ENCODE measurements at places on chromosomes 11 and 22. TPM values are rescaled to one million over a fixed set of nuclear protein-coding genes. Genes with fewer than 3 reads are reported as not detected.

- H3K36me3 ChIP-seq = no peaks in the 10 kb centered on the region
- no peak for DNase-seq
- no peak overlapping the region for H3K4me3 ChIP-seq
- H3K4me1 ChIP-seq = peaks cover 9% of the 10 kb centered on the region
- H3K27me3 ChIP-seq = peaks cover 34% of the 10 kb centered on the region
Measured at GRCh38 chr11:3165916-3166267, 782 bp upstream of the OSBPL5 start.

C11orf91 gene
- not detected for total RNA-seq

- H3K4me3 ChIP-seq = no peak overlapping the region
- no peak overlapping the region for H3K27ac ChIP-seq
- H3K36me3 ChIP-seq = no peaks in the 10 kb centered on the region
- H3K4me1 ChIP-seq = no peaks in the 10 kb centered on the region
- no peaks in the 10 kb centered on the region for H3K27me3 ChIP-seq
Measured at GRCh38 chr11:9901943-9902342, 238.1 kb downstream of the SWAP70 start.

- peaks cover 5% of the 10 kb centered on the region for H3K4me1 ChIP-seq
- peaks cover 22% of the 10 kb centered on the region for H3K36me3 ChIP-seq
- H3K27me3 ChIP-seq = no peaks in the 10 kb centered on the region
- DNase-seq = no peak
- H3K4me3 ChIP-seq = no peak overlapping the region
- H3K27ac ChIP-seq = no peak overlapping the region
Measured at GRCh38 chr22:38144025-38144405, 33.5 kb upstream of the BAIAP2L2 start.

DNA sequence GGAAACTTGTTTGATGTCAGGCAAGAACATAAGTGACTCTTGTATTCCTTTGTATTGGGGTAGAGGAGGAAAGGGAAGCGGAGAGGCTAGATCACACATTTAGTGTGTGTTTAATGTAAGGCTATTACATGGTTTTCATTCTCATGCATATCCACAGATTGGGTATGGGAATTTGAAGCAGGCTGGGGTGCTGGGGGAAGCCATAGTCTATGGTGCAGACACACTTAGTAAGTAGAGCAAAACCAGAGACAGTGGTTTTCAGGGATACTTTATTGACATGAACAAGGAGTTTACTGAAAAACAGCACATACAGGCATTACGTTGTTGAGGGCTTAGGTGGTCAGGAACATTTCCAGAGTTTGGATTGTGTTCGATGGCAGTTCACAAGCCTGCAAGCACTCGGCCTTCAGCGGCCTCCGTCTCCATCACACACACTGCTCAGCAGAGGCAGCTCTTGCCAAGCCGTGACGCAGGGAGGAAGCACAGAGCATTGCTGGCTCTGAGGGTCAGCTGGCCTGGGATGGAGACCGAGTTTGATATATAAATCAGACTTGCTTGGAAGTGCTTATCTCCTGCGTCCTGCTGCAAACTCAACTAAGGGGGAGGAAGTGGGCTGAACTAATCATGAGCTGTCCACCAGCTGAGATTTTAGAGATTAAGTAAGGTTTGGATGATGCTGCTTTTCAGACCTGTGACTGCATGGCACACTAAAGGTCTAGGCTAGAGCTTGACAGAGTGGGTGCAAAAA lies 25.3 kb downstream of the SCN3B start:
- H3K36me3 ChIP-seq = no peaks in the 10 kb centered on the region
- H3K27me3 ChIP-seq = no peaks in the 10 kb centered on the region
- H3K27ac ChIP-seq = no peak overlapping the region
- no peaks in the 10 kb centered on the region for H3K4me1 ChIP-seq

GRCh38 chr11:116472651-116473050 lies 300.1 kb downstream of the BUD13 start:
- no peaks in the 10 kb centered on the region for H3K4me1 ChIP-seq
- H3K36me3 ChIP-seq = no peaks in the 10 kb centered on the region
- H3K4me3 ChIP-seq = no peak overlapping the region
- no peaks in the 10 kb centered on the region for H3K27me3 ChIP-seq
- no peak for DNase-seq

GRCh38 chr11:45896422-45896984 lies 10.6 kb downstream of the FREY1 start:
- no peaks in the 10 kb centered on the region for H3K36me3 ChIP-seq
- no peak overlapping the region for H3K4me3 ChIP-seq
- no peak for DNase-seq
- peaks cover 53% of the 10 kb centered on the region for H3K27me3 ChIP-seq

DNA sequence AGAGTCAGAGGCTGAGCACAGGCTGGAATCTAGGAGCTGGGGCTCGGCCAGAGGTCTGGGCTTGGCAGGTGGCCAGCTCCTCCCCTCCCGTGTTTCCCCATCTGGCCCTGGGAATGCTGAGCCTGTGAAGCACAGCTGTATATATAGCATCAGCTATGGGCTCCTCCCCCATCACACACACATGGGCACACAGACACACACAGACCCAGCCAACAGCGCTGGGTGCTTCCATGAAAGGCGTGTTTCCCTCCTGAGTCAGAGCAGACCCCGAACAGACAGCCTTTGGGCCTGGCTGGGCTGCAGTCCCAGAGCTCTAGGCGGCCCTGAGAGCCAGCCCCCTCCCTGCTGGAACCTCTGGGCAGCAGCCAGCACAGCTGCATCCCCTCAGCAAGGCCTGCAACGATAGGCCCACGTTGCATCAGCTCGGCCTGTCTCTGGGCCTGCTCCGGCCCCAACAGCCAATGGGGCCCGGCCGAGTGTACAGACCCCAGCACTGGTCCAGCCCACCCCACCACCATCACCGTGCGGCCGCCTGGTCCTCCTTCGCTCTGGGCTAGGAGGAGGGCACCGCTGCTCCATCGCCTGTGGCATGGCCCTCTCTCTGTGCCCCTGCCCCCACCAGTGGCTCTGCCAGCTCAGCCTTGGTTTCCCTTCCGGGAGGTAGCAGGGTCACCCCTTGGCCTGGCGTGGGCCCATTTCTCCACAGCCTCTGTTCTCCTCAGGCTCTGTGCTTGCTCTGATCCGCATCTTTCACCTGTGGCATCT lies 7.6 kb upstream of the SERPINH1 start:
- DNase-seq = no peak
- H3K4me3 ChIP-seq = no peak overlapping the region
